ENCODE measurements at places on chromosomes 7 and 10. TPM values are rescaled to one million over a fixed set of nuclear protein-coding genes. Genes with fewer than 3 reads are reported as not detected.

Gene BAMBI
- total RNA-seq = 21.2 TPM

Gene INTS15
- total RNA-seq = 25.4 TPM

Gene GIGYF1
- 40.1 TPM for total RNA-seq

Gene MACC1
- 0.14 TPM for total RNA-seq

DNA sequence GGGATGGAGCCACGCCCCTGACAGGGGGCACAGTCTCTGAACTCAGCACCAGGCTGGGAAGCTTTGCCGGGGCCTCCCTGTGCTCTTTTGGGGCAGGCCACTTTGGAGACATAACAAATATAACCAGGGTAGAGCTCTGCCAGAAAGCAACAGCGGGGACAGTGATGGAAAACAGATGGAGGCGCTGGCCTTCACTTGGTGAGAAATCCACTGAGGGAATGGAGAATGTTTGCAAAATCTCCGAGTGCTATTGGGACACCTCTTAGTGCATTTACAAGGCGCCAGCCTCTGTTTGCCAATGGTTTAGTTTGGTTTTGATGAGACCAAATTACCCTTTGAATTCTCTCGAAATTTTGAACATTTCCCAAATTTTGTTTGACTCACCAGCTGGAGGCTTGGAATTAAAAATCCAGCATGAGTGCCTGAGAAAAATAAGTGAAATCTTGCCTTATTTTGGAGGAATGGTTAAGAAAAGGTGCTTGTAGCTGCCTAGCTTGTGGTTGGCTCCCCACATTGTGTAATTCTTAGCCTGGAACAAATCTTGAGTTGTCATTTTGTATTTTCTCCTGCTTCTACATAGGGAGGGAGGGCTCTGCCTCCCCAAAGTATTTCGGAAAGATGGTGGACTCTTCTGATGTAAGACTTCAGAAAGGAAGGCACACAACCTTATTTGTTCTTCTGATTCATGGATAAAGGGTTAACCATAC is 980.5 kb downstream of the LRMDA start:
- H3K27me3 ChIP-seq = no peaks in the 10 kb centered on the region
- H3K4me3 ChIP-seq = no peak overlapping the region
- DNase-seq = no peak
- no peak overlapping the region for H3K27ac ChIP-seq
- no peaks in the 10 kb centered on the region for H3K4me1 ChIP-seq

- no peak overlapping the region for H3K27ac ChIP-seq
- no peak overlapping the region for H3K4me3 ChIP-seq
- peaks cover 6% of the 10 kb centered on the region for H3K4me1 ChIP-seq
- DNase-seq = peak; percentile 19
Measured at GRCh38 chr7:115094163-115094562, 172.3 kb downstream of the MDFIC start.

DNA sequence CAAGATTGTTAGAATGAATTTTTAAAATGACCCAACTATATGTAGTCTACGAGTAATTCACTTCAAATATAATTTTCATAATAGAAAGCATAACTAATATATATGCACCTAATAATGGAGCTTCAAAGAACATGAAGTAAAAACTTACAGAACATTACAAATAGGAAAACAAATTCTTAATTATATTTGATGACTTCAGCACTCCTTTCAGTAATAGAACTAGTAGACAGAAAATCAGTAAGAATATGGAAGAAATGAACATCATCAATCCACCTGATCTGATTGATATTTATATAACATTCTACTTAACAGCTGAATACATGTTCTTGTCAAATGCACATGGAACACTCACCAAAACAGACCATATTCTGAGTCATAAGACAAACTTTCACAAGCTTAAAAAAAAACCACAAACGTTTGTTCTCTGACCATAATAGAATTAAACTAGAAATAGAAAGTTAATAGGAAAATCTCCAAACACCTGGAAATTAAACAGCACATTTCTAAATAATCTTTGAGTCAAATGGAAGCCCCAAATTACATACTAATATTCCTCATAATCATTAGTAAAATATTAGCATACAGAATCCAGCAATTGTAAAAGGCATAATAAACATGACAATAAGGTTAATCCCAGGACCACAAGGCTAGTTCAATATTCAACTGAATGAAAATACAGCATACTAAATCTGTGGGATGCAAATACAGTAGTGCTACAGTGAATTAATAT is 48.0 kb downstream of the BRAF start:
- H3K36me3 ChIP-seq = peaks cover 7% of the 10 kb centered on the region
- DNase-seq = peak; percentile 59
- H3K27ac ChIP-seq = no peak overlapping the region
- peaks cover 12% of the 10 kb centered on the region for H3K4me1 ChIP-seq

Gene SLC26A3
- not detected for total RNA-seq

Gene VWDE
- 3.0 TPM for total RNA-seq

GRCh38 chr10:112775892-112776674 is 174.0 kb upstream of the TCF7L2 start:
- no peak for DNase-seq
- H3K27ac ChIP-seq = no peak overlapping the region
- no peak overlapping the region for H3K4me3 ChIP-seq
- no peaks in the 10 kb centered on the region for H3K27me3 ChIP-seq
- H3K4me1 ChIP-seq = no peaks in the 10 kb centered on the region

GRCh38 chr10:15052121-15052520 is 8.4 kb downstream of the OLAH start:
- no peak overlapping the region for H3K27ac ChIP-seq
- peaks cover under 1% of the 10 kb centered on the region for H3K4me1 ChIP-seq
- no peak for DNase-seq
- H3K36me3 ChIP-seq = no peaks in the 10 kb centered on the region
- no peaks in the 10 kb centered on the region for H3K27me3 ChIP-seq
- H3K4me3 ChIP-seq = no peak overlapping the region

DNA sequence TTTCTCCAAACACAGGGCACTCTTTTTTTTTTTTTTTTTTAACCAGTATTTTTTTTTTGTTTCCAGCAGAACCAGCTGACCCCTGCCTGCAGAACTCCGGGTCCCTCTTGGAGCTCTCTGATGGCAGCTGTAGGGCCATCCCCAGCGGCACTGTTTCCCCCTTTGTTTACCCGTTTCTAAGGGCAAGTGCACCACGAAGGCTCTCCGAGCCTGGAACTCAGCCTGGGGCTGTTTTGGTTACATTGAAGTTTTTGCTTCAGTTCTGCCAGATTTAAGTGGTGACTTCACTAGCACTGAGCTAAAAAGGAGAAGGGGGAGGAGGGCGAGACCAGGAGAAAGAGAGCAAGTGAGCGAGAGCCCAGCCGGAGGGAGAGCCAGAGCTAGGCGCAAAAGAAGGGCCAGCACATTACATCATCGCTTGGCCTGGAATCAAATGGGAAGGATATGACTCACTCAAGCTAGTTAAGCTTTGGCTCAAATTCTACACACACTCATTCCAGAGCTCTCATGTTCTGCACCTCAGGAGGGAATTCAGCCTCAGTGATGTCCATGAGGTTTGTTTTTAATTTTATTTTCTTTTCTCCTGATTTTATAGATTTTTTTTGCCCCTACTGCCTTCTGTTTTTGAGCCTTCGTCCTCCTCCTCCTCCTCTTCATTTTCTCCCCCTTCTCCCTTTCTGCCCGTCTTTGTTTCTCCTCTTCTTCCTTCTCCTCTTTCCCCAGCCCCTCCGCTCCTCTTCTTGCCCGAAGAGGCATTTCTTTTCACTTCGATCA is 272.3 kb downstream of the TRIL start:
- no peak overlapping the region for H3K27ac ChIP-seq
- no peaks in the 10 kb centered on the region for H3K27me3 ChIP-seq
- DNase-seq = peak; percentile 99
- H3K36me3 ChIP-seq = no peaks in the 10 kb centered on the region

DNA sequence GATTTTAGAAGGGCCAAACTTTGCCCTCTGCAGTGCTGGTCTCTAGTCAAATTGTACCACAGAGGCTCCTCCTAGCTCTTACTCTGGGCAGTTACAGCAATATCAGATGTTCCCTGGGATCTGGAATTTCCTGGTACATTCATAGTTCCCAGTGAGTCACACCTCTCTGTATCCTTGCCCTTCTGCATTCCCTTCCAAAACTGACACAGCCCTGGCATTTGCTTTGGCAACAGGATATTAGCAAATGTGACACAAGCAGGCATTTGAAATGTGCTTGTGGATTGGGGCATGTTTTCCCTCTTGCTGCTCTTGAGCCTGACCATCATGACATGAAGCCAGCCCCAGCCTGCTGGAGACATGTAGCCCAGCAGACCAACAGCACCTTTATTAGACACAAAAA is 284.7 kb upstream of the AKR1E2 start:
- peak overlapping the region; percentile 89 for H3K27ac ChIP-seq
- peaks cover 10% of the 10 kb centered on the region for H3K36me3 ChIP-seq
- no peaks in the 10 kb centered on the region for H3K27me3 ChIP-seq
- DNase-seq = peak; percentile 96
- H3K4me1 ChIP-seq = peaks cover 14% of the 10 kb centered on the region
- no peak overlapping the region for H3K4me3 ChIP-seq

Gene PTN
- total RNA-seq = 0.26 TPM

- peaks cover 5% of the 10 kb centered on the region for H3K4me1 ChIP-seq
- peak; percentile 65 for DNase-seq
- H3K27ac ChIP-seq = no peak overlapping the region
- H3K4me3 ChIP-seq = no peak overlapping the region
- peaks cover 69% of the 10 kb centered on the region for H3K27me3 ChIP-seq
Measured at GRCh38 chr7:8436965-8437364, 3.6 kb downstream of the NXPH1 start.

GRCh38 chr10:133544506-133544905 is 17.3 kb downstream of the CYP2E1 start:
- no peak overlapping the region for H3K27ac ChIP-seq
- no peak overlapping the region for H3K4me3 ChIP-seq
- H3K27me3 ChIP-seq = peaks cover 10% of the 10 kb centered on the region
- H3K4me1 ChIP-seq = no peaks in the 10 kb centered on the region
- no peaks in the 10 kb centered on the region for H3K36me3 ChIP-seq

DNA sequence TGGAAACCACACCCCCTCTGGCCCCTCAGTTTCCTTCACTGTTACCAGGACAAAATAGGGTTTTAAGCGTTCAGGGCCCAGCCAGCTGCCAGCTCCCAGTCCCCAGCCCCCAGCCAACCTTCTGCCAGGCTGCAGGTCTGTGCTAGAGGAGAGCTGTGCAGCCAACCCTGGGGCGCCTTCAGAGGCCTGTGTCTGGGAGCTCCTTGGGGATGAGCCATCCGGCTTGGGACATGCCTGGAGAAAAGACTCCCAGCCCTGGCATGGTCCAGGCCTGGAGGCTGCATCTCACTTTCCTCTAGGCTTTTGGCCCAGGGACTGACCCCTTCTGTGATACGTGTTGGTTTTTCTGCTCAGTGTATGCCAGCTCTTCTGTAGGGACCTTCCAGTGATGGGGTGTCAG is 487.6 kb upstream of the MGMT start:
- no peaks in the 10 kb centered on the region for H3K27me3 ChIP-seq
- H3K4me3 ChIP-seq = no peak overlapping the region
- H3K27ac ChIP-seq = no peak overlapping the region
- H3K36me3 ChIP-seq = no peaks in the 10 kb centered on the region
- no peak for DNase-seq
- H3K4me1 ChIP-seq = no peaks in the 10 kb centered on the region

- DNase-seq = peak; percentile 34
- no peak overlapping the region for H3K27ac ChIP-seq
- peaks cover 6% of the 10 kb centered on the region for H3K4me1 ChIP-seq
- no peaks in the 10 kb centered on the region for H3K36me3 ChIP-seq
- peak overlapping the region; percentile 84 for H3K4me3 ChIP-seq
Measured at GRCh38 chr10:79066411-79067240, 2.1 kb upstream of the ZMIZ1 start.

DNA sequence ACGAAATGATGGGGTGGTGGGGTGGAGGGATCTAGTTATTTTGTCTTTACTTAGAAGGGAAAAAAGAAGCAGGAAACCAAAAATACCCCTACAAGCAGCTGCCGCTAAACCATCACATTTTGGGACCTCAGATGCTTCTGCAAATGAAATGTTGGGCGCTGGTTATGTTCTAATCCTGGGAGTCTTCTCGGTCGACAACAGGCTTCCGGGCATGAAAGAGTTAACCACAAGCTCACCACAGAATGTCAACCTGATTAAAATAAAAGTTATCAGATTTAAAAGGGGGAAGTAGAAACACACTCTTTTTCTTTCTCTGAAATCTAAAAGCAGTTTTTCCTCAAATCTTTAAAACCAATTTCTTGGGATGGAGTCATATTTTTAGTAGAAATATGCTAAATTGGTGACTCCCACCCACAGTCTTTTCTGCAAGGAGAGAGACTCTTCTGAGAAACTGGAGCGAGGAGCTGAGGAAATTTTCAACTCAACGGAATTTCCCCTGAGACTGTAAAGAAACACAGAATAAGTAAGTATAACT is 16.8 kb downstream of the IL2RA start:
- peaks cover under 1% of the 10 kb centered on the region for H3K4me1 ChIP-seq
- no peaks in the 10 kb centered on the region for H3K36me3 ChIP-seq
- H3K4me3 ChIP-seq = no peak overlapping the region
- H3K27ac ChIP-seq = no peak overlapping the region
- DNase-seq = no peak

Gene COL26A1
- not detected for total RNA-seq

DNA sequence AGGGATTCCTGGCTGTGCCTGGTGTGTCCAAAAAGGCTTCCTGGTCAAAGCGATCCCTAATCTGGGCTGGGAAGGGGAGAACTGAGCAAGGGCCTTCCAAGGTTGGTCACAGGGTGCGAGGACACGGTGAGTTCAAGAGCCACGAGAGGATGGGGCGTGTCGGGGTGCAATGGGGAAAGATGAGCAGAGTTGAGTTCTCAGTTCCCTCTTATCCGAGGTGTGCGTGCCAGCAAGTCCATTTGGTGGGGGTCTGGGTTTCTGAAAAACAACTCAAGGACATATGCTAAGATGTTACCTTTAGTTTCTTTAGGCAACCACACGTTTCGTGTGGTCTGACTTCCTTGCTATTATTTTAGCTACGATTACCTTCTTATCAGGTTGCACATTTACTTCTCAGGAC is 1.3 kb downstream of the ZNF775 start:
- H3K27me3 ChIP-seq = no peaks in the 10 kb centered on the region
- DNase-seq = no peak
- no peak overlapping the region for H3K27ac ChIP-seq
- no peaks in the 10 kb centered on the region for H3K36me3 ChIP-seq
